Vagina (tissue), 2 donors: ENCODE measurements at places on chromosomes 6 and 20. TPM values are rescaled to one million over a fixed set of nuclear protein-coding genes. Genes with fewer than 3 reads are reported as not detected.

DNA sequence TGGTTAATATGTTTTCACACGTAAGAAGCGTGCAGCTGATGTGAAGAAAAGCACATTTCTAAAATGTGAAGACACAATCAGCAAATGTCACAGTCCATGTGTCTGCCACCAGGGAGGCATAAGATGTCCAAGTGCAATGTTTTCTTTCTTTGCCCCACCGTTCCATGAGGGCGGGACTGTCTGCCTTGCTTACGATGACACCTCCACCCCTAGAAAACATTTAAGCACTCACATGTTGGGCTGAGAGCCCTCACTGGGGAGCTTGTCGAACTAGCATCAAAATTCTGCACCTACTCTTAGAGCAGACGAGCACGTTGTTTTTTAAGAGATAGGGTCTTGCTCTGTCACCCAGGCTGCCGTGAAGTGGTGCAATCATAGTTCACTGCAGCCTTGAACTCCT, 57.6 kb downstream of the PSMG4 start:
- no peak for DNase-seq

GRCh38 chr6:157650261-157650640, 172.8 kb upstream of the SNX9 start:
- DNase-seq, result no peak

The L3MBTL1 gene
- 20.9 TPM for total RNA-seq

The TSPYL4 gene
- total RNA-seq, result 11.8 TPM

DNA sequence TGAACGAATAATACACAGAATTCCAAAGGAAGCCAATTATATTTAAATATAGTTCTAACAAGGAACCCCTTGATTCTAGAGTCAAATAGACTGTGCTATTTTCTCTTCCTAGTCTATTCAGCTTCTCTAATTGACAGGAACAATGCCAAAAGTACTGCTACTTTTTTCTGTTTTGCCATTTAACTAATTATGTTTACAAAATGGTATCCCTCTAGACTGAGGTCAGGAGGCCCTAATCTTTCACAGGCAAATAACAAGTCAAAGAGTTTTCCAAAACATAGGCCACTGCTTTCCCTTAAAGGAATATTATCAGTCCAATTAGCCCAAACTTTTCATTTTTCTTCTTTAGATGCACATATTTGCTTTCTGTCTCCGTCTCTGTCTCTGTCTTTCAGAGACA, 539.3 kb downstream of the RFPL4B start:
- no peak for DNase-seq

- no peak for DNase-seq
Measured at GRCh38 chr20:57748601-57749130, 38.9 kb upstream of the PMEPA1 start.

DNA sequence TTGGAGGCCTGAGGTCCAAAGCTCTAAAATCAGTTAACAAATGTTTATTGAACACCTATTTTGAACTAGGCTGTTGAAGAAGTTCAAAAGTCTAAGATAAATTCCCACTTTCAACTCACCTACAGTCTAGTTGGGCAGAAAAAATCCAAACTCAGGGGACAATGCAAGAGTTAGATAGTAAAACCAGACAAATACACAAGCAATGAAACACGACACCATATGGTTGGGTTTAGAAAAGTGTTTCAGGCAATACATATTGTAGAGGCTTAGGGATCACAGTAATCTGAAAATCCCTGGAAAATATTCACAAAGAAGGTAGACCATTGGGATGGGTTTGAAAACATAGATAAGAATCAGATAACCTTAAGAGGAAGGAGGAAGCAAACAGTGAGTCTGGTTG, 1.3 kb upstream of the CARMIL1 start:
- DNase-seq, result no peak

The SRSF12 gene
- 0.25 TPM for total RNA-seq
